ENCODE measurements at places on chromosomes 7 and 10.
A peak's percentile ranks its signal among the peaks of the same experiment; 100 is the strongest.

GRCh38 chr10:73865459-73866442, 8.6 kb downstream of the CAMK2G start:
- DNase-seq: no peak

- DNase-seq: peak; percentile 67
Observed at GRCh38 chr10:103967448-103968071, 620 bp downstream of the SLK start.

GRCh38 chr10:77117501-77117900, 520.1 kb downstream of the KCNMA1 start:
- DNase-seq: no peak

DNA sequence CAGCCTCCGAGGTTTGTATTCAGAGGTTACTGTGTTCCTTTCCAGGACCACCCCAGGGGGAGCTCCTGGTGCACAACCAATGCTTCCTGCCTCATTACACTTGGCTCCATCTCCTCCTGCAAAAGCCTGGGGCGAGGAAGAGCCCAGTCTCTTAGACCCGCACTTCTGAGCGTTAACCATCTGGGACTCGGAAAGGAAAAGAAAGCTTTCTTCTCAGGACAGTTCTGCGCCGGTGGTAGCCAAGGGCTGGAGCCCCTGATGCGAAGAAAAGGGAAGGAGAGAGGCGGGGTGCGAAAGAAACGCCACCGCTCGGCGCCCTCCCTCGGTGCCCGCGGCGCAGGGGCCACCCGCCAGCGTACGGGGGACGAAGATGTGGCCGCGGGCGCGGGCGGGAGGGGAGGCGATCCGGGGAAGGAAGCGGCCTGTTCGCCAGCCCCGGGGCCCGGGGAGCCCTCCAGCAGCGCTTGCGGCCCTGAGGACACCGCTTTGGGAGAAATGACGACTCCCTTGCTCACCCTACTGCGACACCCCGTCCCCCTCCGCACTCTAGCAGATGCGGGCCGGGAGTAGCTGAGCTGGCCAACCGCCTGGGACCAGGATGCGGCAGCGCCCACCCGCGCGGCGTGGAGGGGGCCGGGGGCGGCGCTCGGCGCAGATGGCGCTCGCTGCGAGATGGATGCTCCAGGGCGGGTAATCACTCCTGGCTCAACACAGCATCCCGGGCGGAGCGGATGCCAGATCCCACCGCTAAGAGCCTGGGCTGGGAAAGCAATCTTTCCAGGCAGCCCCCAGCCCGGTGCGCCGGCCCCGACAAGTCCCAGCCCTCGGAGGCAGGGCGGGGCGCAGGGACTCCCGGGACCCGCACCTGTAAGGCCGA, 1.3 kb downstream of the NRCAM start:
- no peak for DNase-seq

GRCh38 chr7:118052336-118052735, 131.6 kb upstream of the LSM8 start:
- no peak for DNase-seq

DNA sequence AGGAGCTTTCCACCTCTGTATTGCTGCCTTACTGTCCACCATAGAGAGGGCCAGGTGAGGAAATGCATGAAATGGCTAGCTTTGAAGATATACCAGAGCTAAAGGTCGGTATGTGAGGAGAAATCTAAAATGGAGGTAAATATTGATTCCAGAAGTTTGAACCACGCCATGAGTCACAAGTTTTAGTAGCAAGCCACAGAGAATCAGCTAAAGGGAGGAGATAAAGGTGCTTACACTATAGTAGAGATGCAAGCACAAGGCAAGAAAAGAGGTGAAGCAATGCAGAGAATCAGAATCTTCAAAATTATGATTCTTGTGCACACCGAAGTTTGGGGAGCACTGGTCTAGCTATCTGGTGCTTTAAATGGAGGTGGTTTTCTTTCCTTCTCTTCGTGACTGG, 3.0 kb upstream of the GSAP start:
- DNase-seq: no peak

Data from erythroblast (primary cell).